Stimulated activated CD4-positive, alpha-beta T cell treated with anti-CD3 and anti-CD28 coated beads, Interleukin-4, amount 100 ng/mL, for 4 hours (primary cell): ENCODE measurements at places on chromosomes 5 and 9.

DNA sequence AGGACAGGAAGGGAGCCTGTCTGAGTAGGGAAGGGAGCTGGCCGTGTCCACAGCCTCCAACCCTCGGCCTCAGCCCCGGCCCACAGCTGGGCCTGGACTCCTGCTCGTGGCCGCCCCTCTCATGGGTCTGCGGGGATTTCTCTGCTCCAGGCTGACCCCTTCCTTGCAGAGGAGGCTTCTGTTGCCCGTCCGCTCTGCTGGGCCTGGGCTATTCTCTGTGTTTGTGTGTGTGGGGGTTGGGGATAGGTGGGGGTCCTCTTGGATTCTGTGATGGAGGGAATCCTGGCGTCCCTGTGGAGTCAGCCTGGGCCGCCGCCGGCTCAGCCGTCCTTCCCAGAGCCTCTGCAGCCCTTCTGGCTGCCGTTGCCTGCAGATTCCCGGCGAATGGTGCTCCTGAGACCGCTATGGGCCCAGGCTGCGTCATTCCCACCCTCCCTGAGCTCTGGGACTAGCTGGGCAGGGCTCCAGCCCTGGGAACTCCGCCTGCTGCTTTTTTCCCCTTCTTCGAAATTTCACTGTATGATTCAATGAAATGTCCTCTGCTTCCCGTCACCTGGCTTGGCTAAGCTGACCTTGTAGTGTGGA is 64.2 kb downstream of the FGF18 start:
- DNase-seq = no peak

- DNase-seq = no peak
Observed at GRCh38 chr5:115455301-115455707, 89.3 kb downstream of the FEM1C start.

DNA sequence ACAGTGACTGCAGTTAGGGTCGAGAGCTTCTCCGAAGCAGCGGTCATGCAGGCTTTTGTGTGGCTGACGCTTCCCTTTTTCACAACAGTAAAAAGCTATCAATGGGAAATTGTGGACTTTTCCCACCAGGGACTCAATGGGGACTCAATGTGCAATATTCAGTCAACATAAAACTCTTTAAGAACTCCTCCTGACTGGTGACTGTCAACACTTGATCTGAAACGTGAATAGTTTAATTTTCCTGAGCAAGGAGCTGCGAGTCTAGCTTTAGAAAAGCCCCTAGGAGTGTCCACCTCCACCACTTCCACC is 28.7 kb downstream of the EXOC3 start:
- no peak for DNase-seq

DNA sequence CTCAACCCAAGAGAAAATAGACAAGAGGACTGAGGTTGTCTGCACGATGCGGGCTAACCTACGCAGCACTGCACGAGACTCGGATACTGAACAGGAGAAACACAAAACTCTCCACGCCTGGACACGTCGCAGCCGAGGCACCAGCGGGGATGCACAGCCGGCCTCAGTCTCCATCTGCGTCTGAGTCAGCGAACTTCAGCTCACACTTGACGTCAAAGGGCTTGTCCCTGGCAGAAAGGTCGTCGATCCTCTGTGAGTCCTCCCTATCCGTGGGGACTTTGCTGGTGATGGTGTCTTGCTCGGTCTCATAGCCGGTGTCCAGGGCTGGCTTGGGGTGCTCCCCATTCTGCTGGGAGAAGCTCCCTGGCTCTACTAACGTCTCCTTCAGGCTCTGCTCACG is 60.2 kb downstream of the SECISBP2 start:
- DNase-seq = no peak

GRCh38 chr5:87022415-87022814 is 245.3 kb upstream of the RASA1 start:
- no peak for DNase-seq

GRCh38 chr9:1231998-1232919 is 182.1 kb downstream of the DMRT2 start:
- DNase-seq = no peak

- DNase-seq = no peak
Observed at GRCh38 chr9:136946228-136947027, 1.4 kb downstream of the C8G start.

- no peak for DNase-seq
Observed at GRCh38 chr5:173354645-173355044, 26.4 kb upstream of the STC2 start.

- DNase-seq = no peak
Observed at GRCh38 chr5:140794595-140795258, at the start of gene PCDHA2. PCDHA2 (plus strand) TSS chr5:140794852.

DNA sequence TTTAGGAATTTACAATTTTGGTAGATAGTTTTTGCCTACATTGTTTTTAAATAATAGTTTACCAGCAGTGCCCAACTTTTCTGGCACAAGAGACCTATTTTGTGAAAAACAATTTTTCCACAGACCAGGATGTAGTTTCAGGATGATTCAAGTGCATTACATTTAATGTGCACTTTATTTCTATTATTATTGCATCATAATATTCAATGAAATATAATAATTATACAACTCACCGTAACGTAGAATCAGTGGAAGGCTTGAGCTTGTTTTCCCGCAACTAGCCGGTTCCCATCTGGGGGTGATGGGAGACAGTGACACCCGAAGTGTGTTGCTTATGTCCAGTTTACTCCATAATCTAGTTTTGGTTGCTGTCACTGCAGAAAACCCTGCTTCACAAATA is 3.5 kb upstream of the HNRNPA0 start:
- no peak for DNase-seq

- DNase-seq = no peak
Observed at GRCh38 chr5:57032151-57032551, 80.2 kb upstream of the MIER3 start.

GRCh38 chr5:110492446-110492845 is 234.0 kb downstream of the TMEM232 start:
- no peak for DNase-seq

- no peak for DNase-seq
Observed at GRCh38 chr9:111074395-111074794, 36.1 kb upstream of the LPAR1 start.

- DNase-seq = no peak
Observed at GRCh38 chr5:91379246-91379913, 3.7 kb downstream of the ARRDC3 start.

- DNase-seq = no peak
Observed at GRCh38 chr9:127386249-127386648, 10.7 kb upstream of the SLC2A8 start.

- DNase-seq = no peak
Observed at GRCh38 chr5:172904643-172905345, 54.4 kb upstream of the RPL26L1 start.

- no peak for DNase-seq
Observed at GRCh38 chr5:40331616-40332015, 348.1 kb upstream of the PTGER4 start.

DNA sequence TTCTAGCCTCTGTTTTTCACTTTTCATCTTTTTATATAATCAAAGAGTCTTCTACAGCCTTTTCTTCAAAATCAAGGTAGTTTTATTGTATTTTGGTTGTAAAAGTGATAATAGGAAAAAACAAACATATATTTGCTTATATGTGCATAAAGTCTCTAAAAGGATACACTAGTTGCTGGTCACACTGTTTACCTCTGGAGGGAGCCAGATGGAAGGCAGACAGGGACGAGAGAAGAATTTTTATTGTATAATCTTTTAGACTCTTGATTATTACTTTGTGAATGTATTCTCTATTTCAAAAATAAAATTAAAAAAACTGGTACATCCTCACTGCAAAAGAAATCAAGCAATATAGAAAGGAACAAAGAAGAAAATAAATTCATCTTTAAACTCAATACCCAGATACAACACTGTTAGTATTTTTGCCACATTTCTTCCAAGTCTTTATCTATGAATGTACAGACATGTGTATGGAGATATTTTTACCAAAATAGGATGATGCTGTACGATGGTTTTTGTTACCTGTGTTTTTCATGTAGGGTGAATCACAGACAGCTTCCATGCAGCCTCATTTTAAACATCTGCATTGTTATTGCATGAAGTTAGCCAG is 6.1 kb upstream of the RNF183 start:
- DNase-seq = no peak
